ENCODE measurements at places on chromosomes 1 and 21.

- DNase-seq: no peak
These were observed 15.4 kb downstream of the EFNA3 start for GRCh38 chr1:155093911-155094621.

DNA sequence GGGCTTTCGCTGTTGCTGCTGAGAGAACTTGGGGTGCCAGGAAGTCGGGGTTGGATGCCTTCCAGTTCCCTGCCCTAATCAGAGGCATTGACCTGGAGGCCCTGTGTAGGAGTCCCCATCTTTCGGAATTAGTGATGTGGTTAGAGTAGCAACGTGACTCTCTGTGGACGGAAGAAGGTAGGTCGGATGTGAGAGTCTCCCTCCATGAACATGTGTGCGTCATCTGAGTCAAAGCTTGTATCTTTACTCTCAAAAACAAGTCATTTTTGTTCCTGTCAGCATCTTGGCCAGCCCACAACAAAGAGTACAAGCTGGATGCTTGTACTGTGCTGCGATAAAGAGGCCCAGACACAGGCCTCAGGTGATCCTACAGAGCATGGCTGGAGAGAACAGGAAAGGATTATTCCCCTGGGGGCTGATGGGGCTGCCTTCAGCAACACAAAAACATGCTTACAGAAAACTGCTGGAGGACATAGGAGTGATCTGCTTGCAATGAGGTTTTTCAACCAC lies 31.0 kb upstream of the IL10 start:
- DNase-seq: peak; percentile 72

DNA sequence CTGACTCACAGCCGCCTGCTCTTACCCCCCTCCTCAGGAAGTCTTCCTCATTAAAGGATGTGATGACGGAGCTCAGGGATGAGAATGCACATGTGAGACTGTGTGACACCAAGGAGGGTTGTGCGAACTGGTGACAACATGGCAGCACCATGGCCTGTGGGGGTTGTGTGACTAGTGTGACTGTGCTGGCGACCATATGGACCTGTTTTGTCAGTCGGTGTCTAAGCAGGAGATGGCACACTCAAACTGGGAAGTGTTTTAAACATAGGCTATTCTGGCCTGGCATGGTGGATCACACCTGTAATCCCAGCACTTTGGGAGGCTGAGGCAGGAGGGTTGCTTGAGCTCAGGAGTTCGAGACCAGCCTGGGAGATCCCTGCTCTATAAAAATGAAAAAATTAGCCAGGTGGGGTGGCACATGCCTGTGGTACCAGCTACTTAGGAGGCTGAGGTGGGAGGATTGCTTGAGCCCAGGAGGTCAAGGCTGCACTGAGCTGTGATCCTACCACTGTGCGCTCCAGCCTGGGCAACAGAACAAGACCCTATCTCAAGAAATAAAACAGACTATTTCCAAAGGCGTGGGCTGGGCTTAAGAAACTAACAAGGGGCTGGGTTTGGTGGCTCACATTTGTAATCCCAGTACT lies 7.4 kb downstream of the TRNP1 start:
- DNase-seq: no peak

- DNase-seq: no peak
These were observed 25.7 kb upstream of the IVNS1ABP start for GRCh38 chr1:185342672-185343259.

DNA sequence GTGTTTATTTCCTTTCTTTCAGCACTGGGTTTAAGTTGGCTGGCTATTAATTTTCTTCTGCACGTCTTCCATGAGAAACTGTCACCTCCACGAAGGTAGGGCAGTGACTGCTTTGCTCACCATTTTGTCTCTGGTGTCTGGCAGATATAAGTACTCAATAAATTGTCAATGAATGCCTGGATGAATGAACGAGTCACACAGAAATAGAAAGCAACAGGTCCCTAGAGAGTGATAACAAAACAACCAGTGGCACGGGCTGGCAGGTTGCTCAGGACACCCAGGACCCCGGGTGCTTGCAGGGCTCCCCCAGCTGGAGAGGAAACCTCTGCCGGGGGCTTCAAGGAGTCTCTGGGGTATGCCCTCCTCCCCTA lies 3.2 kb upstream of the MYOC start:
- no peak for DNase-seq

DNA sequence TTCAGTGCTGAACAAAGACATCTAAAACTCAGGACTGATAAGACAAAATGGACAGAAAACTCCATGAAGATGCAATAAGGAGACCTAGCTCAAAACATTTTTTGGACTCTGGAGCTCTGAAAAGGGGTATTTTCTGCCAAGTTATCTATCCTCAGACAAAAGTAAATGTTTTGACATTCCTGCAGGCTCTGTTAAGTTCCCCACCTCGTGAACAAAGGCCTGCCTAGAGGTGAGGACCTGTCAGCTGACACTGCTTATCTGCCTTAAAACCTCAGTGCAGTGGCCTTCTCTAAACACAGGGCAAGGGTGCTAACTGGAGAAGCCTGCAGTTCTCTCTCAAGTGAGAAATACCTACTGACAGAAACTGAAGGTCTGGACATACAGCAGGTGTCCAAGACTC lies 41.1 kb downstream of the COLGALT2 start:
- DNase-seq: no peak

DNA sequence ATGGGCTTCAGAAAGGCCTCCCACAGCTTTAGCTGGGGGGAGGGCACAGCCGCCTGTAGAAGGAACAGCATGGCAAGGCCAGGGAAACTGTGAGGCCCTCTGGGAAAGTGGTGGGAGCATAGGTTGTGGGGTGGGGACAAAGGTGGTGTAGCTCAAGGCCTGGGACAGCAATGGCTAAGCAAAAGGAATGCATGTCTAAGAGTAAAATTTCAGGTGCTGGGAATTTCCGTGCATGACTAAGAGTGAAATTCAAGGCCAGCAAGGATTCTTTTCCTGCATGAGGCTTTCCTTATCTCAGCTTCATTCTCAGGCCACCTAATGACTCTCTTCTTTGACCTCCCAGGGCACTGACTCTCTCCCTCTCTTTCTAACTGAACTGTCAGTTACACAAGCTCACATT lies 86.5 kb upstream of the WNT4 start:
- no peak for DNase-seq

DNA sequence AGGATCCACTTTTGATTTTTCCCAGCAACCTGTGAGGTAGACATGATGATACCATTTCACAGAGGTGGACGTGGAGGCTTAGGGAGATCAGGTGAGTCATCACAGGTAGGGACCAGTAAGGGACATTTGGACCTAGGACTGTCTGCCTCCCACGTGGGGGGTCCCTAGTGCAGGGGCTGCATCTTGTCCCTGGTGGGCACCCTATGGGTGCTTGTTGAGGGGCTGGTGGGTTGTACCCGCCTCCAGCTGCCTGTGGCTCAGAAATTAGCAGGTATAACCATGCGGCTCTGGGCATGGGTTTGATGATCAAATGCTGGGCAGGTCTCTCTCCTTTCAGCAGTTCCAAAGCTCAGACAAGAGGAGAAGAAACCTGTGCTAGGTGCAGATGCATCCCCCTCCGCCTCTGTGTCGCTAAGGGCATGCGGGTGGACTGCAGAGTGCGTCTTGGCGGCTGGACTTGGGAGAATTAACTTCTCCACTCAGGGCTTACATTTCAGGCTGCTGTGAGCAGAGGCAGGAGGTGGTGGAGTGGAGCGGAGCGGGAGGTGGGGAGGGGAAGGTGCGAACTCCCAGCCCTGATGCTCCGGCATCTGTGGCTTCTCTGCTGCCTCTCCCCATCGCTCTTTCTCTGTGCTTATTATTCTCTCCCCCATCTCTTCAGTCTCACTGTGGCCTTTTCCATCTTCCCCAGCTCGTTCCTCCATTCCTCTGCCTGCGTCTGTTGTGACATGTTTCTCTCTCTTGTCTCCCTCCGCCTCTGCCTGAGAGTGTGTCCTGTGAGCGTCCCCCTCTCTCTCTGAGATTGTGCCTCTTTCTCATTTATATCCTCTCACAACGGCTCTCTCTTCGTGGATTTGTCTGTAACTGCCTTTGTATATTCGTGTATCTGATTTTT lies 146.8 kb downstream of the PTPRU start:
- DNase-seq: no peak

- no peak for DNase-seq
These were observed 1.5 kb downstream of the AJAP1 start for GRCh38 chr1:4655674-4656532.

GRCh38 chr1:54516249-54516920 lies 31.6 kb upstream of the ACOT11 start:
- no peak for DNase-seq

DNA sequence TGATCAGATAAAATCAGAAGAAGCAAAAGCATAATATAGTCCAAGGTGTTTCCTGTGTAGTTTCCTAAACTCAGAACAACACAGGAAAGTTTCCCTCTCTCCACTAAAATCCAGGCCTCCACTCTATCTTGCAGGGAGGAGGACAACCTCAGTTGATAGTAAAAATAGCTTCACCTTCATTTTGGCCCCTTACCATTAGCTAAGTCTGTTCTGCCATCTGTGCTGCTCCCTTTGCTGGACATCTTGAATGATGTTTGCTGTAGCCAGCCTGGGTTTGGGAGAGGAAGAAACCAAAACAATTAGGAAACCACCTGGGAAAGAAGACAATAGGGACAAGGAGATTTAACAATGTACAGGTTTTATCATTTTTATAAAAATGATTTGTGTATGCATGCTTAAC lies 18.6 kb downstream of the DCAF8 start:
- no peak for DNase-seq

DNA sequence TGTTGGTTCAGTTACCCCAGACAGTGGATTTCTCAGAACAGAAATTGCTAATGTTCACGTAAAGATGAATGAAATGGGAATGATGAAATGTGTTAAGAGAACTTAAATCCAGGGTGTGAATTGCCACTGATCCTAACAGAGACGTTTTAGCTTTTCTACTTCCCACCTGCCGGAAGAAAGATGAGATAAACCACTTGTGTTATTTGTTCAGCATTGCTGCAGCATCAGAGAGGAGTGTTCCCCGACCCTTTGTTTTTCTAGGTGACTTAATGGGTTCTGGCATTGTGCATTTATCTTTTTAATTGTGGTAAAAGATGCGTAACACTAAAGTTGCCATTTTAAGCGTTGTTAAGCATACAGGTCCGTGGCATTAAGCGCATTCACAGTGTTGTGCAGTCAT lies 122.3 kb downstream of the GALNT2 start:
- no peak for DNase-seq

DNA sequence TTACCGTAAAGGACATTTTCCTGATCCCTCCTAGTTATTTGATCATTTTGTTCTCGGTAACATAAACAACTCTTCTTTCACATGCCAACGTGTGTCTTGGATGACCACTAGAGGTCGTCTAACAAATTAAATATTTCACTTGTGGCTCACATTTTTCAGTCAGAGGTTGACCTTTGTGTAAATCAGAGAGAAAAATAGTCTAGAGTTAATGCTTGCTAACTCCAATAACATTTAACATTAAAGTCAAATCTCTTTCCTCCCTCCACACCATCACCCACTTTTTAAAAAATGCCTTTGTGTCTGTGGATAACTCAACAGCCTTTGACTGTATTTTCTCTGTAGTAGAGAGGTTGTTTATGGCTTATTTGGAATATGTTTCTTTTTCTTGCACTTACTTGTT lies 220.5 kb upstream of the B3GALT2 start:
- no peak for DNase-seq

All from activated CD8-positive, alpha-beta memory T cell treated with anti-CD3 and anti-CD28 coated beads for 4 hours (primary cell).